ENCODE measurements at places on chromosomes 11 and 22. TPM values are rescaled to one million over a fixed set of nuclear protein-coding genes. Genes with fewer than 3 reads are reported as not detected.
A peak's percentile ranks its signal among the peaks of the same experiment; 100 is the strongest.

The ZNF280B gene
- 0.44 TPM for polyA plus RNA-seq

The AGBL2 gene
- polyA plus RNA-seq, result not detected

GRCh38 chr11:44223238-44223637, 86.7 kb downstream of the ALX4 start:
- H3K27me3 ChIP-seq, result no peaks in the 10 kb centered on the region
- no peak overlapping the region for H3K4me3 ChIP-seq
- peaks cover 12% of the 10 kb centered on the region for H3K4me1 ChIP-seq

DNA sequence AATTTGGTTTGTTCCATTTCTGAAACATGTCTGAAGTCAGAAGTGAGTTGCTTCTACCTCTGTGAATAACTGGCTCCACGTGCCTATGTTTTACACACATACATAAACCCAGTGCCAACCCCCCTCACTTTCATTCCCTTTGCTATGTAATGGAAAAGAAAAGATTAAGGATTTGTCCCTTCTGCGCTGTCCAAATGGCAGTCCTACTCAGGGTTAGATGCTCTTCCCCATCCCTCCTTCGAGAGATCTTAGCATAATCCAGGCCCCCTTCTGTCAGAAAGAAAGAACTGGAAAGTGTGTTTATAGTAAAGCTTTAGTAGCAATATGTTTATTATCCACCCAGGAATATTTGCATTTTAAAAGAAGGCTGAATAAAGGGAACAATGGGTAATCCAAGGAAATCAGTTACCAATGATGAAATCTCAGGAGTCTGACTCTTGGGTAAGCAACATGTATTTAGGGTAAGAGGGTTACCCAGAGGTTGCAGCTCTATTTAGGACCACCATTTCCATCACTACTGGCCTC, 3.1 kb upstream of the LAYN start:
- no peak overlapping the region for H3K4me3 ChIP-seq
- H3K36me3 ChIP-seq, result no peaks in the 10 kb centered on the region
- H3K4me1 ChIP-seq, result peaks cover 27% of the 10 kb centered on the region
- DNase-seq, result no peak
- H3K27ac ChIP-seq, result no peak overlapping the region

The CASP4 gene
- 20.8 TPM for polyA plus RNA-seq

The GGTLC2 gene
- polyA plus RNA-seq, result not detected

- no peak overlapping the region for H3K27ac ChIP-seq
- DNase-seq, result no peak
- H3K36me3 ChIP-seq, result no peaks in the 10 kb centered on the region
Measured at GRCh38 chr11:110035357-110035756, 57.8 kb upstream of the ZC3H12C start.

The KCNQ1OT1 gene
- under 0.01 TPM for polyA plus RNA-seq

GRCh38 chr11:134489728-134490127, 77.7 kb upstream of the B3GAT1 start:
- no peaks in the 10 kb centered on the region for H3K27me3 ChIP-seq
- no peak overlapping the region for H3K27ac ChIP-seq
- no peak for DNase-seq
- no peaks in the 10 kb centered on the region for H3K36me3 ChIP-seq

The LRRC55 gene
- not detected for polyA plus RNA-seq

GRCh38 chr11:46675288-46675851, 25.0 kb downstream of the ARHGAP1 start:
- peaks cover 26% of the 10 kb centered on the region for H3K4me1 ChIP-seq
- no peak overlapping the region for H3K4me3 ChIP-seq
- peak overlapping the region; percentile 80 for H3K27ac ChIP-seq
- H3K27me3 ChIP-seq, result no peaks in the 10 kb centered on the region
- H3K36me3 ChIP-seq, result peaks cover 43% of the 10 kb centered on the region
- DNase-seq, result peak; percentile 90

The LYVE1 gene
- 29.4 TPM for polyA plus RNA-seq

- H3K4me3 ChIP-seq, result peak overlapping the region; percentile 97
- peaks cover 3% of the 10 kb centered on the region for H3K36me3 ChIP-seq
- peak overlapping the region; percentile 89 for H3K27ac ChIP-seq
- no peaks in the 10 kb centered on the region for H3K27me3 ChIP-seq
- DNase-seq, result peak; percentile 67
Measured at GRCh38 chr11:69674267-69674885, 777 bp downstream of the LTO1 start.

- no peaks in the 10 kb centered on the region for H3K27me3 ChIP-seq
- peaks cover 21% of the 10 kb centered on the region for H3K36me3 ChIP-seq
- H3K4me1 ChIP-seq, result peaks cover 31% of the 10 kb centered on the region
- no peak overlapping the region for H3K27ac ChIP-seq
Measured at GRCh38 chr11:45806937-45807791, 2.2 kb downstream of the SLC35C1 start.

- no peak overlapping the region for H3K27ac ChIP-seq
- no peaks in the 10 kb centered on the region for H3K27me3 ChIP-seq
- H3K36me3 ChIP-seq, result no peaks in the 10 kb centered on the region
- peaks cover 11% of the 10 kb centered on the region for H3K4me1 ChIP-seq
- H3K4me3 ChIP-seq, result no peak overlapping the region
- DNase-seq, result peak; percentile 49
Measured at GRCh38 chr11:45142241-45143055, 4.0 kb upstream of the PRDM11 start.

- peaks cover 5% of the 10 kb centered on the region for H3K27me3 ChIP-seq
- no peak overlapping the region for H3K4me3 ChIP-seq
- no peak overlapping the region for H3K27ac ChIP-seq
Measured at GRCh38 chr11:1938343-1939005, 8.7 kb upstream of the MRPL23 start.

DNA sequence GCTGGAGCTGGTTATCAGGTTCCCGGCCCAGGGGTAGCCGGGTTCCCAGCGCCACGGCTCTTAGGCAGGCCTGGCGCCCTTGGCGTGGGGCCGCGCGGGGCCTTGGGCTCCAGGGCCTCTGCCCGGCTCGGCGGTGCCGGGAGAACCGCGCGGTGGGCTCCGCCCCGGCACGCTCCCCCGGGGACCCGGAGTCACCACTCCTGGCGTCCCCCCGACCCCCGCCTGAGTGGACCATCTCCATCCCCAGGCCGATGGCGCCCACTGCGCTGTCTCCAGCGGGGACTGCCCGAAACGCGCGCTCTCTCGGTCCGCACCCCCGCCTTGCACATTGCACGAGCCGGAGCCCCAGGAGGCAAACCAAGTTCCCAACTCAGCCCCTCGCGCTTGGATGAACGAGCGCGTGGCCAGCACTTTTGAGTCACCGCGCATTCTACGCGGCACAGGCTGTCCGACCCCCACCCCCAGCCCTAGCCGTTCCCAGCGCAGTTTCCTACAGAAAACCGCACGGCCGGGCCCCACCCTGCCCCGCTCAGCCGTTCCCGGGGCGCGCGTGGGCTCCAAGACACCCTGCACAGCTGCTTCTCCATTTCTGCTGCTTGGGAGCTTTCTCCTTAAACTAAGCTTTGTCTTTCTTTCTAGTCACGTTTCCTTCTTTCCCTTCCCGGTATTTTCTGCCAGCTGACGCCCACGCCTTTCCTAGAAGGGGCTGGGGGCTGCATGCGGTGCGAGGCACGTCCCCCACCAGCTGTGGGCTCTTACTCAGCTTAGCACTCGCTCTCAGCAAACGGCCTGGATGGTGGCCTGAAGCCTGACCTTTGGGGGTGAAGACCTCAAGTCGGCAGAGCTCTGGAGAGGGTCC, 650 bp upstream of the CHID1 start:
- no peak for DNase-seq
- peak overlapping the region; percentile 93 for H3K27ac ChIP-seq
- H3K27me3 ChIP-seq, result no peaks in the 10 kb centered on the region
- no peaks in the 10 kb centered on the region for H3K36me3 ChIP-seq
- peak overlapping the region; percentile 78 for H3K4me3 ChIP-seq

- peak within 1 kb of the TSS; percentile 80 for H3K27ac ChIP-seq
- H3K27me3 ChIP-seq, result no peaks in the 10 kb centered on the region
- H3K4me3 ChIP-seq, result peak within 1 kb of the TSS; percentile 45
- no peaks in the 10 kb centered on the region for H3K4me1 ChIP-seq
- DNase-seq, result no peak
Measured at GRCh38 chr11:5689551-5689983, at the start of gene TRIM22. TSS of gene TRIM22 (plus strand) at chr11:5689790. CDS start at chr11:5696233, 6,443 bp downstream.

GRCh38 chr22:23837496-23837859, 1.3 kb downstream of the DERL3 start:
- no peak overlapping the region for H3K27ac ChIP-seq
- H3K4me3 ChIP-seq, result no peak overlapping the region
- H3K36me3 ChIP-seq, result peaks cover 26% of the 10 kb centered on the region

The TMEM121B gene
- not detected for polyA plus RNA-seq

DNA sequence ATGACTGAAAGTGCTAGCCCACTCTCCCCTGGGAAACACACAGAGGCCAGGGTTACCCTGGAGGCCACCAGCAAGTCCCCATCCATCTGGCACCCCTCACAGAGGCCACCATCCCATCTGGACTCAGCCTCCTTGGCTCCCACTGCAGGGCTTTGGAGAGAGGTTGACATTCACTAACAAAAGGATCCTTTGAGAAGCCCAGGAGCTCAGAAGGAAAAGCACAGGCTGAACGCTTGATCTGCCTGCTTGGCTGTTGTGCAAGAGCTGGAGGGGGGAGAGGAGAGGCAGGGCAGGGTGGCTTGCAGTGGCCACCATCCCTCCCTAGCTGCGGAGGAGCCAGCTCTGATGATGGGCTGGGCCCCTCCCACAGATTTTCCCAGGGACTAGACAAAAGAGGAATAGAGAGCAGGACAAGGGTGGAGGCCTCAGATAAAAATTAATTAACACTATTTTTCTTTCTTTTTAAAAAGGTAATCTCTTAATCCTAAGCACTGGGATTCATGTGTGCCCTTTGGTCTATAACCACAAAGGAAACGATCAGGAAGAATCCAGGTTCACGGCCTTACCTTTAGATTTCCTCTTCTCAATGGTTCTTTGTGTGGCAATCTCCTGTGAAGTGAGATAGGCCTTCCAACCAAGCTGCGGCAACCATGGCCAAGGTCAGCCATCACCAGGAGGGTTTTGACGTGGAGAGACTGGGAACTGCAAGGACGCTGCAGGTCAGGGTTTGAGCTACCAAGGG, 154.7 kb downstream of the BARX2 start:
- H3K4me1 ChIP-seq, result no peaks in the 10 kb centered on the region
- no peak overlapping the region for H3K27ac ChIP-seq
- no peaks in the 10 kb centered on the region for H3K36me3 ChIP-seq
- DNase-seq, result no peak

The SBF1 gene
- 17.3 TPM for polyA plus RNA-seq

DNA sequence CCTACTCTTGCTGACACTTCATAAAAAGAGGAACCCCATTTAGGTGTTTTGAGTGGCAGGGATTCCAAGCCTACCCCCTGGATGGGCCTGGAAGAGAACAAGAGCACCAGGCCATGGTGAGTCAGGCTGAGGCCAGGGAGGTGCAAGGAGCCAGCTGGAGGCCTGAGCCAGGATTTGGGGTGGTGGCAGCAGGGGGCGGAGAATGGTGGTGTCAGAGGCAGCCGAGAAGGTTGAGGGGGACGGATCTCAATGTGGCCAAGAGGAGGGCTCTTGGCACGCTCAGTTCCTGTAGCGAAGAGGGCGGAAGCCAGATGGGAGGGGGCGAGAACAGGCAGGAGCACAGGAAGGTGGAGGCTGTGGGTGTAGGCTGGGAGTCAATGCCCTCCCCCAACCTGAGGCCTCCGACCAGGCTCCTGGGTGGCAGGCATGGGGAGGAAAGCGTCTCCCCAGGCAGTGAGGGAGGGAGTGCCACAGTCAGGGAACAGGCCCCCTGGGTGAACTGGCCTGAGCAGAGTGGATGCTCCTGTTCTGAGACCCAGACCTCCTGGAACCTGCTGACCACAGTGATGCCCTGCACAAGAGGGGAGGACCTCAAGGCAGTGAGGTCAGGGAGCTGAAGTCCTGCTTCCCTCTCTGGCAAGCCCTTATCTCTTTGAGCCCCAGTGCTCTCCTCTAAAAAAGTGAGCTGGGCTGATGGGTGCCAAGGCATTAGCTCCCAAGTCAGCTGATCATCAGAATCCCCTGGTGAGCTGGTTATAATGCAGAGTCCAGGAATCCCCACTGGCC, 13.9 kb downstream of the RTN4RL2 start:
- H3K27ac ChIP-seq, result no peak overlapping the region
- H3K36me3 ChIP-seq, result no peaks in the 10 kb centered on the region
- DNase-seq, result no peak

The MPZL3 gene
- 2.4 TPM for polyA plus RNA-seq

GRCh38 chr11:61814958-61815789, 1.6 kb downstream of the FADS1 start:
- peak overlapping the region; percentile 90 for H3K27ac ChIP-seq
- H3K36me3 ChIP-seq, result peaks cover 5% of the 10 kb centered on the region
- H3K4me1 ChIP-seq, result peaks cover 10% of the 10 kb centered on the region
- peak overlapping the region; percentile 65 for H3K4me3 ChIP-seq

DNA sequence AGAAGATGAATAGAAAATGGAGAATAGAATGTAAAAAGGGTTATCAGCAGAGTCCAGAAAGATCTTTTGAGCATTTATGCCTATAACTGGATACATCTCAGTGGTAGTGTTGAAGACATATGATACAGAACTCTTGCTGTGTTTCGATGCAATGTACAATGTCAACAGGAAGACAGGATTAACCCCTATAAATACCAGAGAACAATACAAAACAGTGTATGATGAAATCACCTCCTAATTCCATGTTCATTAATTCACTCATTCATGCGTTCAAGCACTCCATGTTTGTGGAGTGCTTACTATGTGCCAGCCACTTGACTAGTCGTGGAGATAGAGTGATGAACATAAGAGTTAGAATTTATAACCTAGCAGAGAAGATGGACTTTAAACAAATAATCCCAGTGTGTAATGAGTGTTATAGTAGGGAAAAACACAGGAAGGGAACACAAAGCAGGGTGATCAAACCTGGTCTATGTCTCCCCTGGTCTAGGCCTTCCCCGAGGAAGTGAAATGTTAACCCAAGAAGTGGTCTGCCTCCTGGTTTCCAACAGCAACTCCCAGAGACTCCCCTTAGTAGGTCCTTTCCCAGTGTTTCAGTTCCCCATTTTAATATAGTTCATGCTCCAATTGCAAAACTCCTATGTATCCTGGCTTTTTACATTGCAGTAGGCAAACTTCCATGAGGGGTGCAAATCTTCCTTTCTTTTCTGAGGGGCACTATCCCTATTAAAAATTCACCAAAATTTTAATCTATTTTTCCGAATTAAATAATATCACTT, 9.1 kb upstream of the SESN3 start:
- H3K4me3 ChIP-seq, result no peak overlapping the region
- no peaks in the 10 kb centered on the region for H3K27me3 ChIP-seq
- no peaks in the 10 kb centered on the region for H3K36me3 ChIP-seq
- no peak overlapping the region for H3K27ac ChIP-seq

DNA sequence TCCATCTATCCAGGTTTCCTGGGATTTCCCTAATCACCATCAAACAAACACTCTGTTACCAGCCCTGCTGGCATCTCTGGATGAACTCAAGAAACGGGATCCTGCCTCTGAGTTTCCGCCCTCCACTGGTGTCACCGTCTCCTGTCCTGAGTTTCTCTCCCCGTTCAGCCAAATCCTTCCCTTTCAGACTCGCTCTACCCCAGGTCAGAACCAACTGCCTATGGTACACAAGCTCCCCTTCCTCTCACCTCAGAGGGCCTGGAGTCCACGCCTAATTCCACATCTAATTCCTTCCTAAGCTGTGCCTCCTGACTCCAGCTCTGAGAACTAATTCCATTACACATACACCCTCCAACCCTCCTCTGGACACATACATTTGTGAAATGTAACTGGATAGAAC, 96.1 kb downstream of the SHANK2 start:
- H3K4me3 ChIP-seq, result no peak overlapping the region
- H3K4me1 ChIP-seq, result no peaks in the 10 kb centered on the region
- DNase-seq, result no peak
- H3K36me3 ChIP-seq, result no peaks in the 10 kb centered on the region
- H3K27ac ChIP-seq, result no peak overlapping the region

- H3K27me3 ChIP-seq, result no peaks in the 10 kb centered on the region
- no peak overlapping the region for H3K27ac ChIP-seq
- H3K4me3 ChIP-seq, result no peak overlapping the region
- no peaks in the 10 kb centered on the region for H3K4me1 ChIP-seq
- no peaks in the 10 kb centered on the region for H3K36me3 ChIP-seq
- no peak for DNase-seq
Measured at GRCh38 chr11:73029403-73029802, 112.7 kb downstream of the FCHSD2 start.
